ENCODE measurements at places on chromosomes 3 and 15.

DNA sequence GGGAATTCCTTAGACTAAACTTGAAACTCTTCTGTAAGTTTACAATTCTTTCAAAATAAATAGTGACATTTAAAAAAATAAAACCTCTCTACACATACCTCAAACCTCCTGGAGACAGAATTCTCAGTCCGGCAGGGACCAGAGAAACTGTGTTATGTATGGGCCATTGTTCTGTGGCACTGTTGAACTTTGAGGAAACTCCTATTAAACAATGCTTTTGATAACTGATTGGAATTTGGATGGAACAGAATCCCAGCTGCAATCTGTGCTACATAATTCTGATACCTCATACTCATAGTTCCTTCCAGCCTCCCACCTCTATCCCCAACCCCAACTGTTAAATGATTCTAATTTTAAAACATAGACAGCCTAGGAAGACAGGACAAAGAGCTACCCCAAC is 85.0 kb downstream of the TM4SF4 start:
- DNase-seq: no peak

DNA sequence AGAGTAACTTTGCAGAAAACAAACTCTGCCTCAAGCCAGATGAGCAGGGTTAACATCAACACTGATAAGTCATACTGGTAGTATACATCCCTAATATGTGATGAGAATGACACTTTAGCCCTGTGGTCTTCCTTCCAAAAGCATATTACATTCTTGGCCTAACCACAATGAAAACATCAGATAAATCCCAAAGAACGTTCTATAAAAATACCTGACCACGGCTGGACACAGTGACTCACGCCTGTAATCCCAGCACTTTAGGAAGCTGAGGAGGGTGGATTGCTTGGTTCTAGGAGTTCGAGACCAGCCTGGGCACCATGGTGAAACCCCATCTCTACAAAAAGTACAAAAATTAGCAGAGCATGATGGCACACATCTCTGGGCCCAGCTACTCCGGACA is 4.7 kb downstream of the TMCC1 start:
- no peak for DNase-seq

DNA sequence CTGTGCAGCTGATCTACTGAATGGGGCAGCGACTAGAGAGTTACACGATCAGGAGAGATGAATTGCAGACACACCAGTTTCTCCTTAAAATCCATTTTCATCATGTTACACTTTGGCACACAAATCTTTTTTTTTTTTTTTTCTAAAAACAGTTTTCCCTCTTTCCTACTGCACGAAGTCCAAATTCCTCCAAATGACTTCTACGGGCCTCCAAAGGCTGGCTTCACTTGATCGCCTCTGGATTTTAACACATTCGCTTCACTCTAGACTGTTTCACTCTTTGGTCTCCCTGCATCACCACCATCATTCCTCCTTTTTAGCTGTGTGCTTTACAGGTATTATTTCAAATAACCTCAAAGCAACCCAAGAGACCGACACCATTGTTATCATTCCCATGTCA is 268.6 kb downstream of the RORA start:
- no peak for DNase-seq

- no peak for DNase-seq
These were observed 98.0 kb upstream of the ARHGEF26 start for GRCh38 chr3:154023148-154023547.

DNA sequence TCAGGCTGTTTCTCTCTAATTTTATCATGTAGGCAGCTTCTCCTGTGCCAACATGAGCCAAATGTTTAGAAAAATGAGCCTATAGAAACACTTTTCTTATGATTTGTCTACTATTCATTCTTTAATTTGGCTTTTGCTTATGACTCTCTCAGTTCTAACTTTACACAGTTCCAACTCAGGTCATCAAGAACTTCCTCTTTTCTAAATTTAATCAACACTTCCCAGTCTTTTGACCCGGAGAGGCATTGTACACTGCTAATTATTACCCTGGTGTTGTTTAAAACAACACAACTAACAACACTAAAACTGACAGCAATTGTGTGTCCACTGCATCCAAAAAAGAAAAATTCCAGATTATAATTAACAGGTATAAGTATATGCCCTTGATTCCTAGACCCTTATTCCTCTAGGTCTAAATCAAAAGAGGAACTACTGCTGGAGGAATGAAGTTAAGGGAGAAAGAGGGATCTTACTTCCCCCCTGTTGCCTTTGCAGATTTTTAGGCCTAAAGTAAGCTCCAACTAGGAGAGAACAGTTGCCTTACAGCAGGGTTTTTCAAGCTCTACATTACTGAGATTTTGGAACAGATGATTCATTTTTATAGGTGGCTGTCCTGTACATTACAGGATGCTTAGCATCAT is 332.2 kb upstream of the GOLIM4 start:
- no peak for DNase-seq

GRCh38 chr3:177427540-177427939 is 230.3 kb upstream of the TBL1XR1 start:
- no peak for DNase-seq

DNA sequence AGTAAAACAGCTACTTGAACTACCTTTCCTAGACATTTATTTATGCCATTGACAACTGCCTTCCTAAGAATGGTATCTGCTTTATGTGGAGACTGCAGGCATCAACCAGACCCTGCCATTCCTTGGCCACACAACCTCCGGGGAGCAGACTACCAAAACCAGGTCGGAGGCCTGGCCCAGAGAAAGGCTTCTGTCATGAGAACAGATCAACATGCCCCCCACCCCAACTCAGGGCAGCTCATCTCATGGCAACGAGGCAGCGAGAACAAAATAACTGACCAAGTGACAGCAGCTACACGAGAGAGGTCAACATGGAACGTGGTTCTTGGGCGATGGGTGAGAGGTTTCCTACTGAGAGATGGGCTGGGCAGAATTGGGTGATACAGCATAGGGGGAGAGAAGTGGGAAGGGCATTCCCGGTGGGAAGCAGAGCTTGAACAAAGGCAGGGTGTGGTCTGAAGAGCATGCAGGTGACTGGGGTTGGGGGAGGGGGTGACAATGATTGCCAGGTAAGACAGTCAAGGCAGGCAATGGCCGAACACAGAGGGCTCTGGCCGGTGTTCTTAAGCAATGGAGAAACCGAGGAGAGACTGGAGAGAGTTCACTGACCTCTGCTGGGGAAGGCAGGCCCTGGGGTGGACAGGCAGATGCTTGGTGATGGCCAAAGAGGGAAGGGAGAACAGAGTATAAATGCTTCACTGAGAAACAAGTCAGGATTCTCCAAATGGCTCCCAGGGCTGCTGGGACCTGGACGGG is 33.9 kb downstream of the CCDC12 start:
- no peak for DNase-seq

- no peak for DNase-seq
These were observed 11.4 kb upstream of the HDGFL3 start for GRCh38 chr15:83219026-83219425.

GRCh38 chr3:154901278-154901677 is 178.8 kb upstream of the MME start:
- no peak for DNase-seq

DNA sequence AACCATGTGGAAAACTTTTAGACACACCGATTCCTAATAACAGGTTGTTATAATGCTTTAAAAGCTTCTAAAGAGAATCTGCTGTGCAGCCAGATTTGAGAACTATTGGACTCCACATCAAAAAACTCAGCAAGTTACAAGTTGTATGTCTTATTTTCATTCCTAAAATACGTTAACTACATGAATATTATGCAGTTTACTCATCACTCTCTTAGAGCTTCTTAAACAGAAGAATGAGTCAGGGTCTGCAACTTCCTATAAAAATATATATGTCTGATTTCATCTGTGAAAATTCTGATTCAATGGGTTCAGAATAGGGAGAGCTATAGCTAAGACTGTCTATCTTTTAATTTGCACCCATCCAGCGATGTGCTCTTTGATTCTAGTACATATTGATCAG is 244.2 kb upstream of the EPHA3 start:
- no peak for DNase-seq

- DNase-seq: peak; percentile 89
These were observed at the start of gene DYNC1LI1 for GRCh38 chr3:32570421-32571191. Gene DYNC1LI1, minus strand, starts transcription at chr3:32570858. Its CDS starts 88 bp downstream, at chr3:32570770.

GRCh38 chr15:77604973-77605372 is 27.7 kb downstream of the LINGO1 start:
- DNase-seq: no peak

DNA sequence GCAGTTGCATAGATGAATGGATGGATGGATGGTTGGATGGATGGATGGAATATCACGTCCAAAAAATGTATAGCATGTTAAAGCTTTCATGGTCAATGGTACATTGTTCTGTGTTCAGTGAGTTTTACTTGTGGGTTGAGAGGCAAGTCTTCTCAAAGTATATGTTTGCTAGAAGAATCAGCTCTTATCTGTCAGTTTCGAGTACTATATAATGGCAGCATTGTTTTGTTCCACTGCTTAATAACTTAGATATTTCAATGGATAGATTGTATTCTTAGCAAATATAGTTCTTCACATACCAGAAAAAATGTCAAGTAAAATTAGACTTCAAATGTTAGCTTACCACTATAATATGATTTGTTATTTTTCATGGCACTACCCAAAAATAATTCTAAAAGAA is 100.9 kb upstream of the CDIN1 start:
- DNase-seq: no peak

DNA sequence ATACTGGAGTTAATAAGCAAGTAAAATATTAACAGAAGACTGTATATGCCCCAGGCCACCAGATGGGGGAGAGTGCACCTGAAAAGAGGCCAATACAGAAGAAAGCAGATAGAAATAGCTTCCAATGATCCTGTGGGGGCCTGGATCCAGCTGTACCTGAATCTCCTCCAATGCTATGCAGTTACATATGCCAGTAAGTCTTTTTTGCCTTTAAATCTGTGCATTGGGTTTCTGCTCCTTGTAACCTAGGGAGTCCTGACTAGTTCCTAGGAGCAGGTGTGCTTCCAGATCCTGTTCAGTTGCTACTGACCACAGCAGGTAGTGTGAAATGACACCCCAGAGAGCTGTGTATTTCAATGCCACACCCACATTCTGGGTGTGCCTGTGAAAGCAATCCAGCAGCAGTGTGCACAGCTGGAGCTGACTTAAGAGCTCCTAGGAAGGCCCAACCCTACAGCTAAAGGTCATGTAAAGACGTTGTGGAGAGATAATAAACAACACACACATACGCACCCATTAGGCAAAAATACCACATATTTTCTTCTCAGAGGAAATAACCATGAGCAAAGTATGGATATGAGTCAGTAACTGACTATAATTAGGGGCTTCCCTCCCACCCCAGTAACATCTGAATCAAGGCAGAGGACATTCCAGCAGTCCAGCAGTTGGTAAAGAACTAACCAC is 62.2 kb upstream of the AKAP13 start:
- DNase-seq: peak; percentile 27

DNA sequence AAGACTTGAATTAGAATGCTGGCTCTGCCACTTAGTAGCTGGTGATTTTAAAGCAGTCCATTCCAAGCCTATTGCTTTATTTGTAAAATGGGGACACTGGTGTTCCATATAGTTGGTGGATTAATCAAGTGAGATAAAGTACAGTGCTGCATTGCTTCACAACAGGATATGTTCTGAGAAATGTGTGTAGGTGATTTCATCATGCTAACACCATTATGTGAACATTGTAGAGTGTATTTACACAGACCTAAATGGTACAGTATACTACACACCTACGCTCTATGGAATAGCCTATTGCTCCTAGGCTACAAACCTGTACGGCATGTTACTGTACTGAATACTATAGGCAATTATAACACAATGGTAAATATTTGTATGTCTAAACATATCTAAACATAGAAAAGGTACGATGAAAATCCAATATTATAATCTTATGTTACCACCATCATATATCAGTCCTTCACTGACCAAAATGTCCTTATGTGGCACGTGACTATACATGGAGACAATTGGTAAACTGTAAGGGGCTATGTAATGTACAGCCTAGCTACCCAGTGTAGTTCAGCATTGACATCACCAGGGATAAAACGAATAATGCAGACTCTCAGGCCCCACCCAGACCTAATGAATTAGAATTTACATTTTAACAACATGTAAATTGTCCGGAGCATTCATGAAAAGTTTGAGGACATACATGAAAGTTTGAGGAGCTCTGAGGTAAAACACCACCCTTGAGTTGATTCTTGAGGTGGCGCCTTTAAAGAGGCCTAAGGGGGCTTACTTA is 121.4 kb upstream of the BFSP2 start:
- DNase-seq: no peak

DNA sequence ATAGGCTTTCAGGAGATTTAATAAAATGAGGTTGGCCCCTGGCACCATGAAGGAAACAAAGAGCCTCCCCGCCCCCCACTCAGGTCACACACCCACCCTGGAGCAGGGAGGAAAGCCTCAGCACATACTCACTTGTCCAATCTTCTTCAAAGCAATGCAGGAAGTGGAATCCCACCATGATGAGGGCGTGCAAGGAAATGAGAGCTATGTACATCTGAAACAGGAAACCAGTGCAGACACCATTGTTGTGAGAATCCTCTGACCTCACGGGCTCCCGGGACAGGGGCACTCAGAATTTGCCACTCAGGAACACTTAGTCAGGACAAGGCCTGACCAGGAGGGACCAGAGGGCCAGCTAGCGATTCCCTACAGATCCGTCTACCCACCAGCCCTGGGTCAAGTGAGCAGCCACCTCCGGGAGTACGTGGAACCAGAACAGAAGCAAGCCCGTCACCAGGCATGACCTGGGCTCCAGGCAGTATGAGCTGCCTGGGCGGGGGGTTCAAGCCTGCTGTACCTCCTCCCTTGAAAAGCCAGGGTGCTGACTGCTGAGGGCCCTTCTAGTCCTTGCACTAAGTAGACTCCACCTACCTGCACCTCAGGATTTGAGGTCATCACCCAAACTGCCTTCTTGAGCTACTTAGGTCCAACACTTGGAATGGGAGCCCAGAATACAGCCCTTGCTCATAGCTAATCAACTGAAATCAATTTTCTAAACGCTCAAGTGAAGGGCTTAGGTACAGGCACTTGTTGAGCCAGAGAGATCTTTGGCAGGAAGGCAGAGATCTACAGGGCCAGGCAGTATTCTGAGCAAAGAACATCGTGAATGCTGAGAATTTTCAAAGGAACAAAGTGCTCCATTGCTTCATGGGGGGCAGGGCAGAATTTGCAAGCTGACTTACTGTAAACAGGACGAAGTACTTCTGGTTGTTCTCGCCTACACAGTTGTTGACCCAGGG is 42.7 kb downstream of the ZDHHC3 start:
- DNase-seq: no peak

- DNase-seq: no peak
These were observed 67.1 kb downstream of the PIK3CB start for GRCh38 chr3:138767498-138768104.

DNA sequence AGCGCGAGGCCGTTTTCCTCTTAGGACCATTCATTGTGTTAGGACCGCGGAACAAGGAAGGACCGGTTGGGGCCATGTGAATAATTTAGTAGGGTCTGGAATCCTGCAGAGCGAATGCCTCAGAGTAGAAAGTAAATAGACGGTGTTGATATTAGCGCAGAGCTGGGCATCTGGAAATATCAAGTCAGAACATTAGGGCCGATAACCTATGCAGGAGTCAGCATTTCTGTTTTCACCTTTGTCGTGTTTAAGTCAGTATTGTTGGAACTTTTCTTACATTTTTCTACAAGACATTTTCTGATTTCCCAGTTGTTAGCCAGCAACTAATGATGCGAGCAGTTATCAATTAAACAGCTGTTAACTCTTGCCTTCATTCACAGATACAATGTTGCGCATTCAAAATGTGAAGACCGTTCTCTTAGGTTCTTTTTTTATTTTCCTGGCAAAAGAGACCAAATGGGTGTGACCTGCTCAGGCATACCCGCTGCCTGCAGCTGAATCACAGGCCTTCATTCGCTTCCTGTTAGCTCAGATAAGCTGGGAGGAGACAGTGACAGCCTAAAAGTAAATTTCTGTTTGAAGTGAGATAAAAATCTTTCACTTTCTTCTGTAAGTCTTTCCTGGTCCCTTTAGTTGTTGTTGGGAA is 966 bp upstream of the PKM start:
- peak; percentile 64 for DNase-seq

- DNase-seq: no peak
These were observed 493.9 kb downstream of the ZIC1 start for GRCh38 chr3:147903026-147903425.

Data from T-helper 22 cell (primary cell).